C1 segment of cervical spinal cord (tissue), 14 donors: ENCODE measurements at places on chromosomes 2 and 18.

DNA sequence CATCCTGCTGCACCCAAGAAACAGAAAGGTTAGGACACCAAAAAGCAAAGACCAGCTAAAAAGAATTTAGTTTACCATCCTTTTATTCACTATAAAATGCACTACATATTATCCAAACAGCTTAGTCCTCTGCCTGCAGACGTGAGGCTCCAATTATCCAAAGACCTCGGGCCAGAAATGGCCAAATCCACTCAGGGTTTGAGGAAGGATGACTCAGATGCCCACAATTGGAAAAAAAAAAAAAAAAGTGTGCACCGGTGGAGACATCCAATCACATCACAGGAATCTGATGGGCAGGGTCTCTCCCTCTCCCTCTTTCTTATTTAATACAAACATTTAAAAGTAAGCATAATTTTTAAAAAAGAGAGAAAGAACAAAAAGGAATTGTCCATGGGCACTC, 65.7 kb downstream of the TRABD2A start:
- DNase-seq = no peak

DNA sequence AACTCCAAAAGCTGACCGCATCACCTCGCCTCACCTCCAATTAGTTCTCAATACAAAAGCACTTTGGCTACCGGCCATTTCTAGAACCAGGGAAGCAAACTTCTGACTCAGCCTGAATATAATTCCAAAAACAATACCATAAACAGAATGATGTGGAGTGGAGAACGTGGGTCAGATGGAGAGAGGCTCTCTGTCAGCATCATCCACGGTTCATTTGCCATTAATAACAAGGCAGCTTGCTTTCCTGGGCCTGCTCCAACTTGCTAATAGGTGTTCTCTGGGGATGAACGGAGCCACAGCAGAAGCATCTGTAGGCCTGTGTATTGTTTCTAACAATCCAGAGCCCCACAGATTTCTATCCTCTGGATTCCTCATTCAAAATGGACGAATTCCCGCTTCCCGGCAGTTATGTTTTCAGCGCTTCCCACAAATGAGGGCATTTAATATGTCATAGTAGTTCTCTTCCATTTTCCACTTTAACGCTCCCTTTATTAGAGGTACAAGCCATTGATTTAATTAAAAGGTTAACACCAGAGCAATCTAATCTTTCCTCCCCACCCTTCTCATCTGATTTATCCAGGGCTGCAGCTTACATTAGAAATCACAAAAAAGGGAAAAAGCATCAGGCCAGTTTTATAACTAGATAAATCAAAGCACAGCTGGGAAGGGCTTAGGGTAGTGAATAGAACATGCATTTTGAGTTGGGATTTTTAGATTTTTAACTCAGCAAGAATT, 23.2 kb upstream of the CNTNAP5 start:
- DNase-seq = no peak

GRCh38 chr2:108586631-108587030, 52.4 kb downstream of the LIMS1 start:
- no peak for DNase-seq

GRCh38 chr2:72846171-72847095, 20.6 kb upstream of the EXOC6B start:
- no peak for DNase-seq

GRCh38 chr2:168603439-168603961, 147.4 kb downstream of the CERS6 start:
- DNase-seq = no peak

DNA sequence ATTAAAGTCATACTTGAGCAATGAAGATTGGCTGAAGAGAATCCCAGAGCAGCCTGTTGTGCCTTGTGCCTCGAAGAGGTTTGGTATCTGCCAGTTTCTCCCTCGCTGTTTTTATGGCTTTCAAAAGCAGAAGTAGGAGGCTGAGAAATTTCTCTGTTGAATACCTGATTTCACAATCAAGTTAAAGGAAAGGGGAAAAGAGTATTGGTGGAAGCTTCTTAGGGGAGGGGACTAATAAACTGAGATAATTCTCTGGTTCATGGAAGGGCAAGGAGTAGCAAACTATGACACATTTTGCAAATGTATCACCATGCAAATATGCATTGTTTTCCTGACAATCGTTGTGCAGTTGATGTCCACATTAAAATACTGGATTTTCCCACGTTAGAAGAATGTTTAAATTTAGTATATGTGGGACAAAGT, at the start of gene IL1B:
TSS of gene IL1B (minus strand) at position 85 of the 423 bp plus-strand sequence. CDS start 550 bp downstream, outside the sequence.
- DNase-seq = no peak

DNA sequence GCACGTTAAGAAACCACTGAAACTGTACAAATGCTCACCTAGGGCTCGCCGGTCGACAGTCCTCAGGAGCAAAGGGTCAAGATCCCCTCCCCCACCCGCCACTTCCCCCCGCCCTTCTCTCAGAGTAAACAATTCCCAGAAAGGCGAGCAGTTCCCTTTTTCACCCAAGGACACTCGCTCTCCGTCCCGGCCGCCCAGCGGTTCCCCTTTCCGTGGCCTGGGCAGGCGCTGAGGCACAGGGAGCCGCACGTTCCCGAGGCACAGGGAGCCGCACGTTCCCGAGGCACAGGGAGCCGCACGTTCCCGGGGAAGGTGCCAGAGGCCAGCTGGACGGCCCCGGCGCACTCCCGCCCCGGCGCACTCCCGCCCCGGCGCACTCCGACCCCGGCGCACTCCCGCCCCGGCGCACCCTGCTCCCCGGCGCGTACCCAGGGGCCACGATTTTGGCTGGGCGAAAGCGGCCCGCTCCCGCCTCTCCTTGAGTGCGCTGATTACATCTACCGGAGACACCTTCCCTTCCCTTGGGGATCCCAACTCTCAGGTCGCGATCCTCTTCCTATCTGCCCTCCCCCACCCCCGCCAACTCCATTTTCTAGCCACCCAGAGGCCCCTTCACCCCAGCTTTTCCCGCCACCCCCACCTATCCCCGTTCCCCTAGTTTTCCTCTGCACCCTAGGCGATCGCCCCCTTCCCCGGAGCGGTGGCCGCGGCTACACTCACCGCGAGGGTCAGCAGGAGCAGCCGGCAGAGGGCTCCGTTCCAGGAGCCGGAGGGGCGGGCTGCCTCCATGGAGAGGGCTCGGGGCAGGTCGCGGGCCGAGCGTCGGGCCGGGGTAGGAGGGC, 817 bp downstream of the DSC2 start:
- DNase-seq = peak; percentile 40

DNA sequence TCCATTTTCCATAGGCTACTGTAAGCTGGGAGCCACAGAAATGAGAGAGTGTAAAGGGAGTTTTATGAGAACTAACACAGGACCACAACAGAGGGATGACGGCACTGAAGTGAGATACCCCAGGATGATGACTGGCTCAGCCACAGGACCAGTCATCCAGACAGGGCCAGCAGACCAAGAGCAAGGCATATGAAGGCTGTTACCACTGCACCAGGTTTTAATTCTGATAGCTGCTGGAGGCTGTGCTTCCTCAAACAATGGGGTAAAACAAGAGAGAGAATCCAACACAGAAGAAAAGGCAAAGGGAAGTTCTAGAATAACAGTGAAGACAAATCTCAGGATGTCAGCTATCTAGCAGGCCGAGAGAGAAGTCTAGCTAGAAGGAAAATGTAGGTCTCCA, 94.9 kb downstream of the BCL2 start:
- no peak for DNase-seq

GRCh38 chr2:105176429-105176828, 65.1 kb upstream of the GPR45 start:
- no peak for DNase-seq

DNA sequence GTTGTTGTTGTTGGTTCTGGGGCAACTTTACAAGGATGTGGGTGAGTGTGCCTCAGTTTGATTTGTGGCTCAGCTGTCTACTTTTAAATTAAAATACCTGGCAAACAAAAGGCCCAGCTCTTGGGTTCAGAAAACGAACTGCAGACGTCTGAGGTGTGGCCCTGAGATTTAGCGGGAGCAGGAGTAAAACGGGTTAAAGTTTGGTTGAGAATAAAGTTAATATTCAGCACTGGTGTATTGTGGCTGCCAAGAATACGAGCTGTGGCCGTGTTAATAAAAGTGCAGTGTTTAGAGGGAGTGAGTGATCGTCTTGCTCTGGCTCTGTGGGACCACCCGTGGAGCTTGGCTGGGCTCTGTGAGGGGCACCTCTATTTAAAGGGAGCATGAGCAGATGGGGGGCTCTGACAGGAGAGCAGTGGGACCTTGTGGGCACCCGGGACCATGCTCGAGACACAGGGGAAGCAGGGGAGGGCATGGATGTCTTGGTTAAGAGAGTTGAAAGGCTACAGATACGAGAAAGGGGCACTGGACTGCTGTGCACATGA, 80.3 kb downstream of the VAPA start:
- DNase-seq = no peak
